ENCODE measurements at places on chromosomes 5 and 9.
A peak's percentile ranks its signal among the peaks of the same experiment; 100 is the strongest.

DNA sequence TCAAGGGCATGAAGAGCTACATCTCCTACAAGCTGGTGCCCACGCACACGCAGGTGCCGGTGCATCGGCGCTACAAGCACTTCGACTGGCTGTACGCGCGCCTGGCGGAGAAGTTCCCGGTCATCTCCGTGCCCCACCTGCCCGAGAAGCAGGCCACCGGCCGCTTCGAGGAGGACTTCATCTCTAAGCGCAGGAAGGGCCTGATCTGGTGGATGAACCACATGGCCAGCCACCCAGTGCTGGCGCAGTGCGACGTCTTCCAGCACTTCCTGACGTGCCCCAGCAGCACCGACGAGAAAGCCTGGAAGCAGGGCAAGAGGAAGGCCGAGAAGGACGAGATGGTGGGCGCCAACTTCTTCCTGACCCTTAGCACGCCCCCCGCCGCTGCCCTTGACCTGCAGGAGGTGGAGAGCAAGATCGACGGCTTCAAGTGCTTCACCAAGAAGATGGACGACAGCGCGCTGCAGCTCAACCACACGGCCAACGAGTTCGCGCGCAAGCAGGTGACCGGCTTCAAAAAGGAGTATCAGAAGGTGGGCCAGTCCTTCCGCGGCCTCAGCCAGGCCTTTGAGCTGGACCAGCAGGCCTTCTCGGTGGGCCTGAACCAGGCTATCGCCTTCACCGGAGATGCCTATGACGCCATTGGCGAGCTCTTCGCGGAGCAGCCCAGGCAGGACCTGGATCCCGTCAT is 1.4 kb downstream of the SNX18 start:
- no peak for DNase-seq

- peak; percentile 47 for DNase-seq
Observed at GRCh38 chr9:126375386-126375785, 48.8 kb downstream of the MVB12B start.

DNA sequence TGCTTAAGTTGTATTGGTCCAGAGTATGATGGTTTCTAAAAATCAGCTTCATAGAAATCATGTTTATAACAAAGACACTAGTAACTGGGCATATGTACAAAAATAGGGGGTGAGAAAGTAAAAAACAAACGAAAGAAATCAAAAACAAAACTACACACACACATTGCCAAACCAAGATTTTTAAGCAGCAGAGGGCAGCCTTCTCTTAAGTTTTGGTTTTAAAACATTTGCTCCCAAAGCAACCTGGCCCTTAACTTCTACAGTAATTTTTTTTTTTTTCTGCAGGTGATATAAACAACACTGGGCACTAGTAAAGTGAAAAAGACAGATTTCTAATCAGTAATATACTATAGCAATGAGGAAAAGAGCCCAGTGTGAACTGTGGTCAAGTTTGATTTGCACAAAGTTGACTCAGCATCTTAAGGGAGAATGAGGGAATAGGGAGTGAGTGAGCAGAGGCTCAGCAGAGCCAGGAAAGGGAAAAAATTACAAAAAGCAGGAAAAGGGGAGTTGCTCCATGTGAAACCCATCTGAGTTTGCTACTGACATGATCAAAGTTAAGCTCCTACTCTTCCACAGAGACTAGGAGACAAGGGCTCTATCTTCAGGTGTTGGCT is 13.4 kb upstream of the GAPT start:
- no peak for DNase-seq

DNA sequence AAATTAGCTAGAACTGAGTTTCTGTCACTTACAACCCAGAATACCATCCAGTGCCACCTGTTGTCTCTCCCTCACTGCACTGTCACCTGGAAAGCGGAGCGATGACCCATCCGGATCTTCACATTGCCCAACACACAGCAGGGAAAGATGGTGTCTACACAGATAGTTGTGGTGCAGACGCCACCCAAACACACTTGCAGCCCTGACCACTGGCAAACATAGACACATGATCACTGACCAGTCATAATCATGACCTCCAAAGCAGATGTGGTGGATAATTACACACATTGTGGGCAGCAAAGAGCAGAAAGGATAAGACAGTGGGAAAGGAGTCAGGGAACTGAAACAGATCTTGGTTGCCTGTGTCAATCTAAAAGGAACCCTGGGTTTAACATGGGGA is 64.7 kb downstream of the GABBR2 start:
- no peak for DNase-seq

- DNase-seq, result no peak
Observed at GRCh38 chr5:133794771-133795415, 173.5 kb downstream of the C5orf15 start.
